Jurkat, Clone E6-1 (cell line): ENCODE measurements at places on chromosomes 6 and 20.

DNA sequence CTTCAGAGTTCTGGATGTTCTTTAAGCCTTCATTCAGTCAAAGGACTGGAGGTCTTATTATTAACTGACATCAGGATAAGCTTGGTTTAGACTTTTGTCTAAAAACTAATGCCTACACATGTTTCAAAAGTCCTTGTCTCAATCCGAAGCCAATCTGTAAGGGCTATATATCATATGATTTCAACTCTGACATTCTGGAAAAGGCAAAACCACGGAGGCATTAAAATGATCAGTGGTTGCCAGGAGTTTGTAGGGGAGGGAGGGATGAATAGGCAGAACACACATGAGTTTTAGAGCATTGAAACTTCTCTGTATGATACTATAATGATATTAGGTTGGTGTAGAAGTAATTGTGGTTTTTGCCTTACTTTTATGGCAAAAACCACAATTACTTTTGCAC is 1285.8 kb upstream of the CITED2 start:
- no peak for DNase-seq

DNA sequence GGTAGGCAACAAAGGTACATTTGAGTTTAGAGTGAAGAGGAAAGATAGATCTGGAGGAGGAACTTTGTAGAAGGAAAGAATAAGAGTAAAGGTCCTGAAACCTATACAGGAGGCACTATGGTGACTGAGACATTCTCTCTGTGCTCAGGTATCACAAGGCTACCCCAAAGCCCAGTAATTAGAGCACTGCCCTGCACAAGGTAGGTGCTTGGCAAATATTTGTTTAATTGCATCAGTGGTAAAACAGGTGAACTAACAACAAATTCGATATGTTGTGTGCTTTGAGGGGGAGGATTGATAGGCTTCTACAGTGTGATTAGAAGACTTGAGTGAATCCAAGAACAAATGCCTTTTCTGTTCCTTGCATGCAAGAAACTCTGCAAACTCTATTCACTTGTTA is 6.8 kb upstream of the TSHZ2 start:
- DNase-seq, result no peak

GRCh38 chr20:54726687-54727300 is 251.4 kb downstream of the DOK5 start:
- peak; percentile 4 for DNase-seq

DNA sequence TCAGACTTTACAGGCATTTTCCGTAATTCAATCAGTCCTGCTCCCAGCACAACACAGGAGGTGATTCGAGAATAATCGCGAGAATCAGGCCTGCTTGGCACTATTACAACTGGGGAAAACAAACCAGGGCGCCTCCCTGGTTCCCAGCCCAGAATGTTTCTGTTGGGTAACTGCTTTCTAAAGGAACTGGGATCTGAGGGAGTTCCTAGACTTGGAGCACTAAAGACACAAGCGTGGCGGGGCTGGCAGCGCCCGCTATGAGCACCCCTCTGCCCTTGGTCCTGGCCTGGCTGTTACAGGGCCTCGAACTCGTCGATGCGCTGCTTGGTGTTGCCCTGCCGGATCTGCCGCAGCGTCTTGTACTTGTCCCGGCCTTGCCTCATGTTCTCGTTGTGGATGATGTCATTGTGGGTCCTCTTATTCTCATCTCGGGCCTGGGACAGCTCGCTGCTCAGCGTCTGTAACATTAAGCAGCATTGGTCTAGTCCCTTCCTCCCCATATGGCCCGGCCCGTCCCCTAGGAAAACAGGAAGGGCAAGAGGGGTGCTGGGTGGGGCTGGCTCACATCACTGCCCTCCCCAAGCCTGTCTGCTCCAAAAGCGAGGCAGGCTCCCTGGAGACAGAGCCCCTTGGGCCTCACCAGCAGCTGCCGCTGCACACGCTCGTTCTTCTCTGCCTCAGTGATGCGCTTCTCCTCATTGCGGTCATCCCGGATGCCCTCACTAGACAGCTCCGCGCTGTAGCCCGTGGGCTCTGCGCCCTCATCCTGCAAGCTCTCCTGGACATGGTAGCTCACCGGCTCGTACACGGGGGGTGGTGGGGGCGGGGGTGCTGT is 52.3 kb downstream of the EZR start:
- DNase-seq, result no peak

GRCh38 chr6:22325481-22325880 is 28.6 kb upstream of the PRL start:
- DNase-seq, result no peak

- no peak for DNase-seq
Observed at GRCh38 chr20:4883051-4883450, 118.3 kb downstream of the SLC23A2 start.

- DNase-seq, result no peak
Observed at GRCh38 chr20:1328680-1329330, at the start of gene SDCBP2. SDCBP2 (minus strand) TSS chr20:1329139; CDS start chr20:1320416, 8,723 bp downstream.
